ENCODE measurements at places on chromosomes 2 and 18. TPM values are rescaled to one million over a fixed set of nuclear protein-coding genes. Genes with fewer than 3 reads are reported as not detected.

Gene CFC1
- not detected for total RNA-seq

- no peaks in the 10 kb centered on the region for H3K27me3 ChIP-seq
- DNase-seq = no peak
- no peaks in the 10 kb centered on the region for H3K4me1 ChIP-seq
- H3K4me3 ChIP-seq = no peak overlapping the region
- H3K36me3 ChIP-seq = no peaks in the 10 kb centered on the region
Observed at GRCh38 chr18:56391931-56392590, 246.3 kb downstream of the TXNL1 start.

GRCh38 chr2:224122542-224122941, 83.5 kb upstream of the SERPINE2 start:
- no peak for DNase-seq
- H3K4me1 ChIP-seq = peaks cover 15% of the 10 kb centered on the region

Gene AGFG1
- 52.8 TPM for total RNA-seq

DNA sequence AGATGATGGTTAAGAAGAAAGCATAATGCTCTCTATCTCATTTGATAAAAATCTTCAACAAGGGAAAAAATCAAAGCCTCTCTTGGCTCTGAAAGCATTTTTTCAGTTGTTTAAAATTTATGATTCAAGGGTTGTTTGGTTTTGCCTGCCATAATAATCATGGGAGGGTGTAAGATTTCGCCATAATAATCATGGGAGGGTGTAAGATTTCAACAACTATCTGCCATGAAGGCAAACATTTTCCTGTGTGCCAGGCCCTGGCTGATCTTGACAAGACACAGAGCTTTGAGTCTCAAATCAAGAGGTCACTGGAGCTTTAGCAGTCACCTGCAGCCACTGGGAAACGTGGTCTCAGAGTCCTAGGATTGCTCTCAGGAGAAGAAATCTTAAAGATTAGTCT, 175.1 kb upstream of the PIEZO2 start:
- no peak overlapping the region for H3K27ac ChIP-seq
- H3K36me3 ChIP-seq = no peaks in the 10 kb centered on the region
- no peak for DNase-seq
- no peaks in the 10 kb centered on the region for H3K4me1 ChIP-seq
- H3K4me3 ChIP-seq = no peak overlapping the region

Data from heart right ventricle (tissue), 16 donors.